Right renal pelvis (tissue), 4 donors: ENCODE measurements at places on chromosomes 3 and 15. TPM values are rescaled to one million over a fixed set of nuclear protein-coding genes. Genes with fewer than 3 reads are reported as not detected.

- DNase-seq = no peak
Observed at GRCh38 chr15:78083186-78083585, 5.7 kb upstream of the TBC1D2B start.

RBPMS2 gene
- 11.8 TPM for polyA plus RNA-seq

INO80 gene
- 20.1 TPM for polyA plus RNA-seq

TIMP4 gene
- 1.1 TPM for polyA plus RNA-seq

- no peak for DNase-seq
Observed at GRCh38 chr3:106328224-106328623, 459.4 kb upstream of the CBLB start.

RETNLB gene
- polyA plus RNA-seq = not detected

- no peak for DNase-seq
Observed at GRCh38 chr15:85749261-85750151, 45.2 kb downstream of the KLHL25 start.

ATP10A gene
- 2.9 TPM for polyA plus RNA-seq

- no peak for DNase-seq
Observed at GRCh38 chr3:37910671-37911400, 49.2 kb downstream of the CTDSPL start.

IGF2BP2 gene
- polyA plus RNA-seq = 93.9 TPM

GPR160 gene
- 49.7 TPM for polyA plus RNA-seq

DNA sequence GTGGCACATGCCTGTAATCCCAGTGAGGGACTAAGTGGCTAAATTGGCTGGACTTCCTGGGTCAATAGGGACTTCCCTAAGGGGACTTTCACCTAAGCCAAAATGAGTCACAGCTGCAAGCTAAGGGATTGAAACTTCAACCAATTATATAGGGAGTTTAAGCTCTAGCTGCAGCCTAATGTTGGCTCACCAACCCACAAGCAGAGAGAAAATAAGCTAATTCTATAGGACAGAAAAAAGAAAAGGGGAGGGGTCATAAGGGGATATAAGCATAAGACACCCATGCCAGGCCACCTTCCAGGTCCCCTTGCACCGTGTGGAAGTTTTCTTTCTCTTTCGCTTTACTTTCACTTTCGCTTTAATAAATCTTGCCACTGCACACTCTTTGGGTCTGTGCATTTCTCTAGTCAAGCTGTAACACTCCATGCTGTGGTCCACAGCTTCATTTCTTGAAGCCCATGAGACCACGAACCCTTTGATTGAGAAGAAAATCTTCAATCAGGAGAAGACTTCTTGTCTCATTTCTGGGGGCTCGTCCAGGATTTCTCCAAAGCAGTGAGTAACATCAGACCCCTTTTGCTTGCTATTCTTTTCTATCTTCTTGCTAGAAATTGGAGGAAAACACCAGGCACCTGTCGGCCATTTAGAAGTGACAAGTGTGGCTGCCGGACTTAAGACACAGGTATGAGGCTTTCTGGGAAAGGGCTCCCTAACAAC is 192.3 kb downstream of the IGSF11 start:
- DNase-seq = no peak

GRCh38 chr3:112297714-112298113 is 3.7 kb upstream of the SLC9C1 start:
- DNase-seq = no peak

FAM3D gene
- polyA plus RNA-seq = 1.8 TPM

GRCh38 chr15:31472636-31473384 is 146.2 kb downstream of the KLF13 start:
- DNase-seq = no peak

DNA sequence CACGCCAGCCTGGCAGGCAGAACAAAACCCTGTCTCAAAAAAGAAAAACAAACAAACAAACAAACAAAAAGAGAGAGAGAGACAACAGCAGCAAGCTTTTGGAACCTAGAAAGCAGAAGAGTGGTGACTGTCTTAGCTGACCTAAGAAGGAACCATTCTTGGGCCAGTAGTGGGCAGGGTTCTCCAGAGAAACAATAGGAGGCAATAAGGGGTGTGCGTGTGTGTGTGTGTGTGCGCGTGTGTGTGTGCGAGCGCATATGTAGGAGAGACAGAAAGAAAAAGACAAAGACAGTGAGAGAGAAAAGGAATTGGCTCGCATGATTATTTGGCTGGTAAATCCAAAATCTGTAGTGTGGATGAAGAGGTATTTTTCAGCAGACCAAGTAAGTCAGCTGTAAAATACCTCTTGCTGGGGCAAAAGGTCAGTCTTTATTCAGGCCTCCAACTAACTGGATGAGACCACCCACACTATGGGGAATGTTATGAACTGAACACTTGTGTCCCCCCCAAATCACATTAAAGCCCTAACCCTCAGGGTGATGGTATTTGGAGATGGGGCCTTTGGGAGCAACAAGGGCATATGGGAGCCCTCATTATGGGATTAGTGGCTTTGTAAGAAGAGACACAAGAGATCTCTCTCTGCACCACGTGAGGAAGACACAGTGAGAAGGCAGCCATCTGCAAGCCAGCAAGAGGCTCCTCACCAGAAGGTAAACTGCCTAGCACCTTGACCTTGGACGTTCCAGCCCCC is 15.1 kb upstream of the BLM start:
- no peak for DNase-seq

- no peak for DNase-seq
Observed at GRCh38 chr3:151553888-151554287, 93.0 kb upstream of the IGSF10 start.

SPATA16 gene
- not detected for polyA plus RNA-seq

DNA sequence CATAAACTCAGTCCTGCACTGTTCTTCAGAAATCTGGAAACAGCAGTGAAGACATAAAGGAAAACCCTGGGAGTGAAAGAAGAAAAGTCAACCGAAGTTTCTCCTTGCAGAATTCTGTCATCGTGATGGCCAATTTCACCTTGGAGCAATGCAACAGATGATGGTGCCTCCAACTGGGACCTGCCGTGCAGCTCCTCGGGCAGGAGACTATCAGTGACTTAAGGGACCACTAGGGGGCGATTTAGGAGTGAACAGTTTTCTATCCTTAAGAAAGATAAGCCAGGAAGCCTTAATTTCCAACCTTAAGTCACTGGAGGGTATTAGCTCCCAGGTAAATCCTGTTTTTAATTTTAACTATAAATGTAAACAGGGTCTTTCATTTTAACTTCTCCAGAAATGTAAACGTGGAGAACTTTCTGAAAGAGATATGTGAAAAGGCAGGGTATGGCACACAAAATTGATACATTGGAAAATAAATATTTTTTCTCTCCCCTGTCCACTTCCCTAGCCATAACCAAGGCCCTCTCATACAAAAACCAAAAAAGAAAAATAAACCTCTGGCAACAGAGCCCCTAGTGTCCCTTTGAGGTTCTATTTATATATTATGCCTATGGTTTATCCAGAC is 116.3 kb downstream of the PDZRN3 start:
- no peak for DNase-seq

PAQR5 gene
- 34.8 TPM for polyA plus RNA-seq

TMEM108 gene
- polyA plus RNA-seq = 2.2 TPM

DNA sequence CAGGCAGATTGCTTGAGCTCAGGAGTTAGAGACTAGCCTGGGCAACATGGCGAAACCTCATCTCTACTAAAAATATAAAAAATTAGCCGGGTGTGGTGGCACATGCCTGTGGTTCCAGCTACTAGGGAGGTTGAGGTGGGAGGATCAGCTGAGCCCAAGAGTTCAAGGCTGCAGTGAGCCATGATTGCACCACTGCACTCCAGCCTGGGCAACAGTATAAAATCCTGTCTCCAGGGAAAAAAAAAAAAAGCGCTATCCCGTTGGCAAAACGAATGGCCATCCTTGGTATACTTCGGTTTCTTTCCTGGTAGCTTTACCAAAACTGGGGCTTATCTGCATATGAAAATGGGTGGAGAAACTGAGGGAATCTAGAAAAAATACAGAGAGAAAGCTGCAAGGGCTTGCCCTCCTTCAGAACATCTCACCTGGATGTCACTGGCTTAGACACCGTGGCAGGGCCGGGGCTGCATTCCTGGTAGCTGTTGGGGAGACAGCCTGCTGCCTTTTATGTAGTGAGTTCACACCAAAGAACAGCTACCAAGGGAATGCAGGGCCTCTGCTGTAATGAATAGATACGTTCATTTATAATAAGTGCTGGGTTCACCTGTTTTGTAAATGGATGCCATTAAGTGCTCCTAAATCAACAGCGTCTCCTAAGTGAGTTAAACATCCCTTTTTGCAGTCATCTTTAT is 96.0 kb downstream of the IQSEC1 start:
- DNase-seq = no peak

HAUS2 gene
- polyA plus RNA-seq = 32.6 TPM

RBMS3 gene
- 14.3 TPM for polyA plus RNA-seq

- peak; percentile 48 for DNase-seq
Observed at GRCh38 chr3:55518451-55518850, 31.3 kb upstream of the WNT5A start.

NR1I2 gene
- 0.87 TPM for polyA plus RNA-seq

DNA sequence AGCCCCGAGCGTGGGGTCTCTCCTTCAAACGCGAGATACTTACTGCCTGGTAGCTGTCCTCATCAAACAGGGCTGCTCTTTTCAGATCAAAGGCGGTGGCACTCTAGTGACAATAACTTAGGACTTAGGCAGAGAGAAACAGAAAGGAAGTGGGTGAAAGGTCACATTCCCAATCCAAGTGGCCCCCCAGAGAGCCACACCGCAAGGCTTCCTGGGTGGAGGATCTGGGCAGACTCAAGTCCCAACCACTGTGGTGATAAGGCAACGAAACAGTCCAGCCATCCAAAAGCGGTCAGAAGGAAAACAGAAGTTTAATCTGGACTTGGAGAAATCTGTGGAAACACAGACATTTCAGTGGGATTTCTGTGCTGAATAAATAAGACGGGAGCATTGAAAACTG is 227.2 kb downstream of the ADAMTS17 start:
- no peak for DNase-seq

DNA sequence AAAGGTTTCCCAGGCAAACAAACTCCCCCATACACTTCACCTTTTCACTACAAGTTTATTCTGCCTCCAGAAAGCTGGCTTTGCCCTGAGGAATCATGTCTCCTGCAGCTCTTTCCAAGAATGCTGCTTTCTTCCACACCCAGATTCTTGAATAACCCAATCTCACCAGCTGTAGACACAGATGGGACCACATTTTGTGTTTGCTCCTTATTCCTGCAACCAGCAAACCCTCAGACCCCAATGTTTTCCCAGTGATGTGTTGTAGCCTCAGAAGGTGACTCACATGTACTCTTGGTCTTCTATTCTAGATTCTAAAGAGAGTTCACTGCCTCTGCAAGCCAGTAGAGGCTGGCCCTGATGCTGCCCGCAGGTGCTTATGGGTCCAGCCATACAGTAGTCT is 23.6 kb upstream of the TRIM59 start:
- no peak for DNase-seq

DNA sequence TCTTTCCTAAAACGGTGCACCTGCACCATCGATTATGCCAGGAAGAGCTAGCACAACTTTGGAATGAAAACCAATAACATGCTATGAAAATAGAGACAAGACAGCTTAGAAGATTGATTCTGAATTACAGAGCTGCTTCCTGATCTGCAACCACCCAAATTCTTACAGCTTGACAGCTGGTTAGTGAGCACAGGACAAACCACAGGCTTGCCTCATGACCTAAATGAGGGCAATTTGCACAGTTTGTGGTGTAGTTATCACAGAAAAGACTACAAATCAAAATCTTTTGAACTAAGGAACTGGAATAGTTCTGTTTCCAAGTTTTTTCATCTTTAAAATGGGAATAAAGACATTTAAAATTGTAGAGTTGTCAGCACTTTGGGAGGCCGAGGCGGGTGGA is 533.5 kb downstream of the NAALADL2 start:
- DNase-seq = no peak

PDE12 gene
- polyA plus RNA-seq = 13.8 TPM

GPR15 gene
- polyA plus RNA-seq = not detected

DNA sequence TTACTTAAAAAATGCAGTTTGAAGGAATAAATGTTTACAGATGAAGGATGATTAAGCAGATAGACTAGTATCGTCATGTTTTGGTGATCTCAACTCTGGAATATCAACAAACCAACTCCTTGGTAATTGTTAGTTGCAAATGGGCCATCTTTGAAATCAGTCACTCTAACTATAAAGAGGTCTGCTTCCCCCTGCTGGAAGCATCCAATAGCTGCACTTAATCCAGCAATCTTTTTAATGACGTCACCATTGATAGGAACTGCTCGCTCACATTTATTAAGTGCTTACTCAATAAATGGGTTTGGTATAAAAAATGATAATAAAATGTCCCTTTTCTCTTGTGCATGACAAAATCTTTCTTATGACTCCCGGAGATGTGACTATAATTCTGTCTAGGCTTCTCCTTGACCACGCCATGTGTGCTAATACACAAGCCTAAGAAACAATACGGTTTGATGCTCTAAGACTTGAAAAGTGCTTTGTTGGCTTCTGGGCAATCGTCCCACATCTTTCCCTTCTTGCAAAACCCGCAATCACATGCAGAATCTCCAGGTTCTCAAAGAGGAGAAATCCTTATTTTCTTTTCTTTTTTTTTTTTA is 227.6 kb upstream of the POU1F1 start:
- peak; percentile 18 for DNase-seq

TEX55 gene
- not detected for polyA plus RNA-seq

- DNase-seq = no peak
Observed at GRCh38 chr3:187957165-187957581, 196.8 kb upstream of the LPP start.

DNA sequence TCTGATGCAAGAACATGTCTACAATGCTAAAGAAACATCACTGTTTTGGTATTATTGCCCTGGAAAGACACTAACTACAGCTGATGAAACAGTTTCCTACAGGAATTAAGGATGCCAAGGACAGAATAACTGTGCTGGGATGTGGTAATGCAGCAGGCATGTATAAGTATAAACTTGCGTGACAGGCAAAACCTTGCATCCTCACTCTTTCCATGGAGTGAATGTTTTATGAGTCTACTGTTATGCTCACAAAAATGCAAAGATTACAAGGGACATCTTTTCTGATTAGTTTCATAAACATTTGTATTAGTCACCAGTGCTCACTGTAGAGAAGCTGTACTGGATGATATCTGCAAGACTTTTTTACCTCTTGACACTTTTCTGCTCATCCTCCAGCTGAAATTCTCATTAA is 143.6 kb downstream of the NAALADL2 start:
- DNase-seq = no peak

GRCh38 chr3:54447427-54447826 is 325.1 kb downstream of the CACNA2D3 start:
- no peak for DNase-seq

DNA sequence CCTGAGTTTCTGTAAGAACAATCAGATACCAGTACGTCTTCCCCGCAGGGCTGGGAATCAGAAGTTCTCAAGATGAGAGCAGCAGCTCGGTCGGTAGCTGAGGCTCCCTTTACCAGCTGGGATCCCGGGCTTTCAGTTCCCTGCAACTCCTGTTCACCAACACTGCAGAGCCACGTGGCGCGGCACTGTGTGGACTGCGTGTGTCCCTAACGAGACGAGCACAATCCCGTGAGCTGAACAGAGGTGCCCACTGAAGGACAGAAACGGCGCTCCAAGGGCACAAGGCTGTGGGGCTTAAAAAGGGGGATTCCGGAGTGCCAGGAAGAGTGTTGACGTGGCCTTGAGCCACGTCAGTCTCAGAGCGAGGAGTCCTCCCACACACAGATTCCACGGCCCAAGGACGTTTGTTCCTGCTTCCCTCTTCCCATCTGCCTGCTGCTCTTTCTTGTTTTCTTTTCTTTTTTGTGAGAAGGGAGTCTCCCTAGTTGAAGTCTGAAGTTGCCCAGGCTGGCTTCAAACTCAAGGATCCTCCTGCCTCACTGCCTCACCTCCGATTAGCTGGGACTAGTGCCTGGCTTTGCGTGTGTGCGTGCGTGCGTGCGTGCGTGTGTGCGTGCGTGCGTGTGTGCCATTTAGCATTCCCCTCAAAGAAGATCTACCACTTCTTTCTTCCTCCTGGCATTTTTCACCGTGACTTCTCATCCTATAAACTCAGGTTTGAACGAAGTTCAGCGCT is 37.1 kb upstream of the RPL35A start:
- DNase-seq = no peak
